ENCODE measurements at places on chromosomes 7 and 10. TPM values are rescaled to one million over a fixed set of nuclear protein-coding genes. Genes with fewer than 3 reads are reported as not detected.

- peaks cover 2% of the 10 kb centered on the region for H3K4me1 ChIP-seq
- DNase-seq, result no peak
- H3K27me3 ChIP-seq, result peaks cover 2% of the 10 kb centered on the region
- no peaks in the 10 kb centered on the region for H3K36me3 ChIP-seq
Observed at GRCh38 chr7:26658389-26659084, 205.9 kb downstream of the SKAP2 start.

- no peak for DNase-seq
- no peaks in the 10 kb centered on the region for H3K4me1 ChIP-seq
- H3K27ac ChIP-seq, result no peak overlapping the region
- H3K4me3 ChIP-seq, result no peak overlapping the region
- H3K27me3 ChIP-seq, result no peaks in the 10 kb centered on the region
Observed at GRCh38 chr7:95710711-95711110, 61.6 kb upstream of the DYNC1I1 start.

DNA sequence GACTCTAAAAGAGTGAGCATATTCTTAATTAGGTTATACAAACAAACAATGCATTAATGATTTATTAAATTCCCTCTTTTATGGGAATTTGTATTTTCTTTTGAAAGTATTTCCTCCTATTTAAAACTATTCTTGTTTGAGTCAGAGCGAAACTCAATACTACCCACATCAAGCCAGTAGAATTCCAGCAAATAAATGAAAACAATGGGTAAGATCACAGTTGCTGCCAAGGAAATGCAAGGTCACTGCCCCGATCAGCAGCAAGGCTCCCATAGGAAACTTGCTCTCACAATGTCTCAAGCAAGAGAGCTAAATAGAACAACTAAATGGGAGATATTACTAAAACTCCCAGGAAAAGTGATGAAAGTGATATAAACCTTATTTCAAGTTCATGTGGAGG, 206.3 kb downstream of the THSD7A start:
- peak; percentile 22 for DNase-seq
- no peaks in the 10 kb centered on the region for H3K27me3 ChIP-seq
- H3K4me1 ChIP-seq, result no peaks in the 10 kb centered on the region
- no peak overlapping the region for H3K4me3 ChIP-seq
- no peaks in the 10 kb centered on the region for H3K36me3 ChIP-seq
- H3K27ac ChIP-seq, result no peak overlapping the region

The CNNM1 gene
- total RNA-seq, result 0.04 TPM

The WAPL gene
- 31.2 TPM for total RNA-seq

Data from muscle of leg (tissue), 16 donors.